GM13976 (cell line): ENCODE measurements at places on chromosomes 7 and 10.

GRCh38 chr7:27389496-27389895 is 146.9 kb downstream of the EVX1 start:
- no peak for DNase-seq

DNA sequence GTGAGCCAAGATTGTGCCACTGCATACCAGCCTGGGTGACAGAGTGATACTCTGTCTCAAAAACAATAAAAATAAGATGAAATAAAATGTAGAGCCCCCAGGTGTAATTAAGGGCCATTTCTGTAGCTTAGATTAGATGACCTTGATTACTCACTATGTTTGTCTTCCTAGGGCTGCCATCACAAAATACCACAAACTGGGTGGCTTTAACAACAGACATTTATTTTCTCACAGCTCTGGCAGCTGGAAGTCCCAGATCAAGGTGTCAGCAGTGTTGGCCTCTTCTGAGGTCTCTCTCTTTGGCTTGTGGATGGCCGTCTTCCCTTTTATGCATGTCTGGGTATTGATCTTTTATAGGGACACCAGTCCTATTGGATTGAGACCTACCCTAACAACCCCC is 6.1 kb downstream of the PTER start:
- no peak for DNase-seq

GRCh38 chr10:24873281-24873683 is 79.1 kb downstream of the PRTFDC1 start:
- no peak for DNase-seq

GRCh38 chr7:38548605-38549004 is 82.6 kb downstream of the AMPH start:
- no peak for DNase-seq

DNA sequence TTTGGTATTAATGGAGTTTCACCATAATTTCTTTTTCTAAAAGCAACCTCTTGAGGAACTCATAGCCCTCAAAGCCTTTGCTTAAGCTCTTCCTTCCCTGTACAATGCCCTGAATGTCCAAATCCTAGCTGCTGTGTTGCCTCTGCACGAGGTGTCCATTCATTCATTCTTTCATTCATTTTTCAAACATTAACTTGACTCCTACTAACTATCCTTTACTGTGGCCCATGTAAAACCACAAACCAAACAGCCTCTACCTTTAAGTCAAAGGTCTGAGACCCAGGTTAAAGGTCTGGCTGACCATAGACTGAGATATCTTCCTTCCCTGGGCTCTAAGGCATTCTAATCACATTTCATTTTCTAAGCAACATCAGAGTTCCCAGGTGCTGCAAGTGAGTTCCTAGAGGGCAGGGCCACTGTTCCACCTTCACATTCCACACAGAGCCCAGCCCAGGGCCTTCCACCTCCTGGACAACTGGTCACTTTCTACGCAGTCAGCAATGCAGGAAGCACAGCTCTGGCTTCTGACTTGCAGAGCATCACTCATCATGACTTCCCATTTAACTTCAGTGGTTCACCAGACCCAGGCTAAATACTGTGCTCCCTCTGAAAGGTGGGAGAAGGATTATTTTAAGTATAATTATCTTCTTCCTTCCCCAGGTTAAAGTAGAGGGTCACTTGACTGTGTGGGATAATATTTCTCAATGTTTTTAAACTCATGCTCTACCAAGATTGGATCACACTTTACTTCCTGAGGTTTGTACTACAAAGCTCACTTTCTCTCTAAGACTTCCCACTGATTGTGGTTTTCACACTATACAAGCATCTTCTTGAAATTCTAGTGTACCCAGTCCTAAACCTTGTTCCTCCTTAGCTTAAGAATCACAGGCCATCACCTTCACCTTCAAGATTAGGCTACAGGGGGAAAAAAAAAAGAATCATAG is 19.1 kb downstream of the ATXN7L1 start:
- DNase-seq, result no peak

DNA sequence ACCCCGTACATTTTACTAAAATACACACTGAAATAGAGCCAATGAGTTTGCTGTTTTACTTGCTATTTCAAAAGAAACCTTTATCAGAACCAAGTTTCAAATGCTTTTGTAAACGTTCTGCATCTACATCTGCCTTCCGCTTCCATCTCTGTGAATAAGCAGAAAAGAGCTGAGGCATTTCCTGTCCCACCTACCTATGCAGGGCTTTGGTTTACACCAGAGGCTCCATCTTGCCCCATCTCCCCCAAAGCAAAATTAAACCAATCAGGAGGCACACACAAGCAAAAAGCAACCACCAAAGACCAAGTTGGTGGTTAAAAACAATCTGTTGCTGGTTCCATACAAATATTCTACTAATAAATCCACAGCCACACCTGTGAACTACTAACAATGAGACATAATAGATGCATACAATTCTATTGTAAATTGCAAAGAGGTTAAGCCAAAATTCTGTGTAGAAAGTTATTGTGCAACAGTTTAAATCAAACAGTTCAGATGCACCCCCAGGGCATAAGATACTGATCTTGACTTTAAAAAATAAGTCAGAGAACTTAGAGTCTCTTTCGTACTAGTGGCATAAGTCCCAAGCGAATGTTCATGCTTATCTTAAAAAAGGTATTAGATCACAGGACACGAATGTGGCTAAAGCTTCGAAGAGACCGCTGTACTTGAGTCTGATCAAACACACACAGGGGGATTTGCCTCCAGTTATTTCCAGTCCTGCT is 83.9 kb downstream of the FGFR2 start:
- no peak for DNase-seq

GRCh38 chr7:111711426-111712065 is 149.3 kb upstream of the IMMP2L start:
- DNase-seq, result no peak

GRCh38 chr10:23448802-23449570 is 10.1 kb downstream of the OTUD1 start:
- DNase-seq, result peak; percentile 54

GRCh38 chr7:33039903-33040292 is 22.7 kb downstream of the NT5C3A start:
- no peak for DNase-seq

GRCh38 chr7:91636728-91637127 is 243.8 kb downstream of the MTERF1 start:
- no peak for DNase-seq

DNA sequence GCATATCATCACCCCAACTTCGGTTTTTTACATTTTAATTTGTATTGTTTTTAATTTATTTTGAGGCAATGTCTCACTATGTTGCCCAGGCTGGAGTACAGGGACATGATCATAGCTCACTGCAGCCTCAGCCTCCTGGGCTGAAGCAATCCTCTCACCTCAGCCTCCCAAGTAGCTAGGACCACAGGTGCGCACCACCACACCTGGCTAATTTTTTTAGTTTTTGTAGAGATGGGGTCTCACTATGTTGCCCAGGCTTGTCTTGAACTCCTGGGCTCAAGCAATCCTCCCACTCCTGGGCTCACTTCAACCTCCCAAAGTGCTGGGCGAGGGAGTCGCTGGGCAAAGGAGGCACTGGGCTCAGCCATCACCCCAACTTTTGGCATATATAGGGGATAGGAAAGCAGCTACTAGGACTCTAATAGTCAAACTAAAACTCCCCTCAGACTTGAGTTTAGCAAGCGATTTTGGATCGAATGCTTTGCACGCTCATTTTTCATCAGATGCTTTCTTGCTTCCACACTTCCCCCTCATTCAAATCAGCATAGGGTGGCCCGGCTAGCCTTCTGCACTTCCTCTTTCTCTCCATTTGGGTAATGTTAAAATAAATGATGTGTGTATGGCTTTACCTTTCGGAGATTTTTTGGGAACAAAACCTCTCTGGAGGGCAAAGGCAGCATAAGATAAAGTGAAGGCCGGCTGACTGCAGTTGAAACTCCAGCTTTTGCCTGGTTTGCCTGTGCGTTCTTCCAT is 20.8 kb upstream of the NMT2 start:
- DNase-seq, result peak; percentile 36

GRCh38 chr7:33452805-33453502 is 323.6 kb downstream of the BBS9 start:
- no peak for DNase-seq

DNA sequence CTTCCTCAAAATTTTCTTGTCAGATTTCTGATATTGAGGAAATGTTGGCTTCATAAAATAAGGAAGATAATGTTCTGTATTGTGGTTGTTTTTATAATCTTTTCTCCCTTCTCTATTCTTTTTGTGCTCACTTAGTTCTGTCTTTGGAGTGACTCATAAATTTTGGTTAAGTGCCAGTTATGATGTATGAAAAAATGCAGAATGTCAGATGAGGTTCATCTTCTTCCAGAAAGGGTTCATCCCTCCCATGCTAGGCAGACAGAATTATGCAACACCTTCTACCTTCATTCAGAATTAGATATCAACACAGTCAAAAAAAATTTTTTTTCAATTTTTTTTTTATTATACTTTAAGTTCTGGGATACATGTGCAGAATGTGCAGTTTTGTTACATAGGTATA is 36.6 kb upstream of the CYP2C19 start:
- no peak for DNase-seq

DNA sequence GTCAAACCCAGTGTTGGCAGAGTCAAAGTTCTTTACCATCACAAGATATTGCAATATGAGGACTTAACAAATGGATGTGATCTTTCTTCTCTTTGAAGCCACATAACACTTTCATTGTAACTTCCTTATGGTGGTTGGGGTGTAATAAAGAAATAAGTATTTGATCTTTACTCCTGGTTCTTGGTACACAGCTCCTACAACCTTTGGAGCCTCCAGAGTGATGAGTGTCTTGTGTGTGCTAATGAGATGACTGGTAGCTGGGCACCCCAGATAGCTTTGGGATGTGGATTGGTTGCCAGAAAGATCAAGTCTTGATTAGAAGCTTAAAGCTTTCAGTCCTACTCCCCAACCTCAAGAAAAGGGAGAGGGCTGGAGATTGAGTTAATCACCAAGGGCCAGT is 31.1 kb upstream of the YAE1 start:
- no peak for DNase-seq

- no peak for DNase-seq
Measured at GRCh38 chr10:79021331-79021907, 47.3 kb upstream of the ZMIZ1 start.

- peak; percentile 62 for DNase-seq
Measured at GRCh38 chr7:29921404-29922010, 68.1 kb downstream of the SCRN1 start.

- no peak for DNase-seq
Measured at GRCh38 chr7:4010061-4010605, 672.0 kb upstream of the FOXK1 start.

DNA sequence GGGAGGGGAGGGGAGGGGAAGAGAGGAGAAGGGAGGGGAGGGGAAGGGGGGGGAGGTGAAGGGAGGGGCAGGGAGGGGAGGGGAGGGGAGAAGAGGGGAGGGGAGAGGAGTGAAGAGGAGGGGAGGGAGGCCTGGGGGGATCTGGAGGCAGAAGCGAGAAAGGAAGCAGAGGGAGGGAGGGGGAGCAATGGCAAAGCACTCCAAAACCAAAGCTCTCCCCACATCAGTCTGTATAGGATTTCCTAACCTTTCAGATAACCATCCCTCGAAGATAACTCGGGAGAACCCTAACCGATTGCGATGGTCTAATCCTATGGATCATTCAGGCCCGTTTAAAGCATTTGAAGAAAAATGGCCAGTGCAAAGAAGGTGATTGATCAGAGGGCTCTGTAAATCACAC is 19.0 kb downstream of the EBF3 start:
- no peak for DNase-seq

DNA sequence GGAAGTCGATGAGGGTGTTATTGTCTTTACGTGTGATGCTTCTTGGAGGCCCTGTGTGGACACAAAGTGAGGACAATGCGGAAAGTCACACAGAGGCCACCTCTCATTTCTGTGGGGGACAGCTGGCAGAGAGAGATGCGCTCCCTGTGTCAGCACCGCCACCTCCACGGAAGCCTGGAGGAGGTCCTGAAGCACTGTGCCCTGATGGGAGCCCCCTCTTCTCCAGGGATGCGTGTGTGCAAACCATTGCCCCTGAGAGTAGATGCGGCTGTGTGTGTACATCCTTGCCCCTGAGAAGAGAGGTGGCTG is 2.0 kb downstream of the PTPRE start:
- no peak for DNase-seq

DNA sequence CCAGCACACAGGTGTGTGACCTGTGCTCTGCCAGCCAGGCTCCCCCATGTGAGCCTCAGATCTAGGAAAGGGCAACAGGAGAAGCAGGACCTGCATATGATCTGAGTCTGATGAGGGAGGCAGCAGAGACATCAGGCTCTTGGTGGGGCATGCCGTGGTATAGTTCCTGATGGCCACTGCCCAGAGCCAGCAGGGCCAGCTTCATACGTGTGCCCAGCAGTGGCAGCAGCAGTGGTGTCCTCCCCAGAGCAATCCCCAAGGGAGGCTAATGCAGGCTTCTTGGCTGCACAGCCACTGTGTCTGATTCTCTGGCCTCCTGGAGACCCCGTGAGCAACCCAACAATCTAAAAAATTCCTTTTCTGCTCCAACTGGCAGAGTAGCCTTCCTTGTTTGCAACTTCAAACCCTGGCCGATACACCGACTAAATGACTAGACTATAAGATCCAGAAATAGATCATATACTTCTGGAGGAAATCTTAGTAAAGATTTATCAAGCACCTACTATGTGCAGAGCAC is 230.6 kb upstream of the ZMIZ1 start:
- DNase-seq, result no peak

DNA sequence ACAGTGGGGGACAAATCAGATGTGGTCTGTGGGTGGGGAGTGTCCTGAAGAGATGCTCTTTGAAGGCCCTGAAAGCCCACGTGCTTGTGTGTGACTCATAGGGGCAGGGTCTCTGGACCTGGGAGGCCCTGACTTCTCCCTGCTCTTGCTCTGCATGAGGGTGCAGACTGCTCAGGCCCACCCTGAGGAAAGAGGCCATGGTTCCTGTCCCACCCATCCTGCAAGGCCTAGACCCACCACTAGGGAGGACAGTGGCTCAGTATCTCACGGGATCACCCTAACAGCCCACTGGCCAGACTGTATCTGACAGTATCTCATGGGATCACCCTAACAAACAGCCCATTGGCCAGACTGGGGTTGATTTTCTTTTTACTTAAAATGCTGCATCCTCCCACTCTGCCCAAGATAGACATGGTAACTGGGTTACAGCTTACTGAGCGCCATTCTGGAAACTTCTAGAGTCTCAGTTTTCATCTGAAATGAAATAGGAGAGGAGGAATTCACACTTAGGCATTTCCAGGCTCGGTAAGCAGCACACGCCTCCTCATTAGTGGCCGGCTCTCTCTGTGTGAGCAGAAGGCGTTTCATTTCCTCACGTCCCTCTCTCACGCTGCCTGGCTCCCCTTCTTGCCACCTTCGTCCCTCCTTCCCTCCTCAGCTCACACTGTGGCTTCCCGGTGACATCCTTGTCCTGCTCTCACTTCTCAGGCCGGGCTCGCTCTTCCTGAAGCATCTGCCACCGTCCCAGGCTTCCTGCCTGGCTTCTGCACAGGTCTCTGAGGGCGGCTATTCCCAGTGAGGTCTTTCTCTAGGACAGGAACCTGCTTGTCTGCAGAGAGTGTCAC is 242.6 kb downstream of the GLRX3 start:
- no peak for DNase-seq

GRCh38 chr7:29449569-29450260 is 113.9 kb upstream of the PRR15 start:
- DNase-seq, result no peak

GRCh38 chr7:49643321-49643720 is 130.1 kb upstream of the VWC2 start:
- DNase-seq, result no peak

- DNase-seq, result no peak
Measured at GRCh38 chr7:148588670-148589131, 1.9 kb upstream of the C7orf33 start.

GRCh38 chr10:78634389-78634815 is 434.4 kb upstream of the ZMIZ1 start:
- peak; percentile 31 for DNase-seq

GRCh38 chr10:53990799-53991238 is 810.2 kb downstream of the PCDH15 start:
- no peak for DNase-seq

GRCh38 chr7:137695494-137695893 is 151.3 kb downstream of the DGKI start:
- no peak for DNase-seq
